Activated CD8-positive, alpha-beta memory T cell treated with anti-CD3 and anti-CD28 coated beads for 1 hour (primary cell): ENCODE measurements at places on chromosomes 11 and 22.

DNA sequence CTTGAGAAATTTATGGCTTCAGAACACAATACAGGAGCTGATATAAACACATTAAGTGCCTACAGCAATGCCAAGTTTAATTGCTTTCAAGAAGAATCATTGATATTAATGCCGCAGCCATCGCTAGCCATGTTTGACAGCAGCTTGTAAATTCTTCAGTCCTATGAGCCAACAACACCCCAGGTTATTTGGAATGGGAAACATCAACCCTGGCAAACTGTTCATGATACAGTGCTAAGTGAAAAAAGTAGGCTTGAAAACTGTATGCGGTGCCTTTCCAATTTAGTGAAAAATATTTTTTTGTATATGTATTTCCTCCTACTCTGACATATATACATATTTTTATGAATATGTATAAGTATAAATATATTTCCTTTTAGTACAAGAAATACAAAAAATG lies 142.6 kb downstream of the CSNK2A3 start:
- no peak for DNase-seq

GRCh38 chr22:32219026-32219425 lies 14.2 kb upstream of the RFPL2 start:
- no peak for DNase-seq

- no peak for DNase-seq
These were observed 6.1 kb upstream of the ANO1 start for GRCh38 chr11:70071996-70072395.

- DNase-seq: no peak
These were observed 58.7 kb upstream of the SLN start for GRCh38 chr11:107770551-107770951.

DNA sequence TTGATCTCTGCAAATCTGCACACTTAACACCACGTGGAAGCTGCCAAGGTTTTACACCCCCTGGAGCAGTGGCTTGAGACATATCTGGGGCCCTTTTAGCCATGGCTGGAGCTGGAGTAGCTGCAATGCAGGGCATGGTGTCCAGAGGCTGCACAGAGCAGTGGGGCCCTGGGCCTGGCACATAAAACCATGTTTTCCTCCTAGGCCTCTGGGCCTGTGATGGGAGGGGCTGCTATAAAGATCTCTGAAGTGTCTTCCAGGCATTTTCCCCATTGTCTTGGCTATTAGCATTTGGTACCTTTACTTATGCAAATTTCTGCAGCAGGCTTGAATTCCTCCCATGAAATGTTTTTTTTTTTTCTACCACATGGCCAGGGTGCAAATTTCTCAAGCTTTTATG lies 33.2 kb downstream of the CALCA start:
- DNase-seq: no peak

- no peak for DNase-seq
These were observed 169.3 kb upstream of the BLID start for GRCh38 chr11:122285070-122285988.

DNA sequence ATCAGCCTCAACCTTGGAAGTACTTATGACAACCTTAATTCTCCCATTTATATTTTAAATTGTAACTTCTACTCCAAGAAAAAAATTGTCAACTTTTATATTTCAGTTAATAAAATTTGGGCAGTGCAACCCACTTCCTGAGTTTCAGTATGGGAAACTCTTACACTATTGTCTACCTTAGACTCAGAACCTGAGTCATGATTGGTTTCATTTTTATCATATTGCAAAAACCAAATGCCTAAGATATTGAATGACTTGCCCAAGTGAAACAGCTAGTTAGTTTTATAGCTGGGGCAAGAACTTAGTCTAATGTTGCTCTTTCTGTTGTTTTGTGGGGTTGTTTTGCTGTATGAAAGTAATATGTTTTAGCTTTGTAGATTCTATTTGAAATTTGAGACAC lies 334.0 kb upstream of the ARHGAP42 start:
- no peak for DNase-seq

GRCh38 chr11:62463121-62463542 lies 44.3 kb downstream of the SCGB1A1 start:
- DNase-seq: no peak

- no peak for DNase-seq
These were observed 16.2 kb upstream of the NNMT start for GRCh38 chr11:114279792-114280546.

DNA sequence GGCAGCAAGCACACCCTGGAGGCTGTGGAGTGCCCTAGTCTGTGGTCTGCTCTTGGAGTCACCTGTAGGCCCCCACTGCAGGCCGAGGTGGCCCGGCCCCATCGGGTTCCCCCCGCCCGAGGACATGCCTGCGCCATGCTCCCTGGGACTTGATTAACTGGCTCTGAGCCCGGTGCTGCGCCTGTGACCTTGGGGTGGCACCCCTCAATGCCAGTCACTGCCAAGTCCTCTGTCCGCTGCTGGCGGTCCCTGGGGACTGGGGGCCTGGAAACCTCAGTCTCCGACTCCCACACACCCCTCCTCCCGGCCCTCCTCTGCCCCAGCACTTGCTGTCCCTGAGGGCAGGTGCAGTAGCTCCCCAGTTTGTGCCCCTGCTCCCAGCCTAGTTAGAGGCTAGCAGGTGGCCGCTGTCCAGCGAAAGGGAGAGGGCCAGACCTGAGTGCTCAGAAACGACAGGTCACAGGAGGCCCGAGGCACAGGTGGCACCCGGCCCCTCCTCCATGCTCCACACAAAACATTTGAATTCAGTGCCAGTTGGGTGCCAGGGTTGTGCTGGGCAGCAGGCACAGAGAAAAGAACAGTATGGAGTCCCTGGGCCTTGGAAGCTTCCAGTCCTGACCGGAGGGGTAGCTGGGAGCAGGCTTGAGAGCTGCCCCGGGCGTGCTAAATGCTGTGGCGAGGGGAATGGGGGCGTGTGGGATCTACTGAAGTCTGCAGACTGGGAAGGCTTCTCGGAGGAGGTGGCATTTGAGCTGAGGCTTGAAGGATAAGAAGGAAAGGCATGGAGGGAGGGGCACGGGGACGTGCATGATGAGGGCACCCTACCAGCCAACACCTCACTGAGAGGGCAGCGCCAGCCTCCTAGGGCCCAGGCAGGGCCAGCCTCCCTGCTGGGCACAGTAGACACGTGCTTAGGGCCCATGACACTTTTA lies 16.4 kb upstream of the FLRT1 start:
- no peak for DNase-seq

- DNase-seq: no peak
These were observed 44.4 kb downstream of the FAT3 start for GRCh38 chr11:92269021-92269420.

- no peak for DNase-seq
These were observed 55.1 kb downstream of the ARHGEF12 start for GRCh38 chr11:120391292-120391691.

DNA sequence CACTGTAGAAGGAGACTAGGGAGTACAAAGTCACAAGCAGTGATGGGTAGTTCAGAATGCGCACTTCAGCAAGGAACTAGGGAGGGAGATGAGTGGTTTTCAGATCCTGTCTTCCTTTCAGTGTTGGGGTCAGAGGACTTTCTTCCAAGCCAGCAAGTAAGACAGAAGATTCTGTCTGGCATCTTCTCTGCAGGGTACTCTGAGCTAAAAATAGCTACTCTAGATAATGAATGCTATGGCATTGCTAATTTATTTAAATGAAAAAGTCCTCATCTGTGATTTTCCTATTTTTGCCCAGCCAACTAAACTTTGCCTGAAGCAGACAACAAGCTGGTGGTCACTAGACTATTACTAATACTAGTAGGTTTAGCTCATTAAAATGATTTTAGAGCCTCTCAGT lies 18.3 kb upstream of the ARL14EP start:
- no peak for DNase-seq

DNA sequence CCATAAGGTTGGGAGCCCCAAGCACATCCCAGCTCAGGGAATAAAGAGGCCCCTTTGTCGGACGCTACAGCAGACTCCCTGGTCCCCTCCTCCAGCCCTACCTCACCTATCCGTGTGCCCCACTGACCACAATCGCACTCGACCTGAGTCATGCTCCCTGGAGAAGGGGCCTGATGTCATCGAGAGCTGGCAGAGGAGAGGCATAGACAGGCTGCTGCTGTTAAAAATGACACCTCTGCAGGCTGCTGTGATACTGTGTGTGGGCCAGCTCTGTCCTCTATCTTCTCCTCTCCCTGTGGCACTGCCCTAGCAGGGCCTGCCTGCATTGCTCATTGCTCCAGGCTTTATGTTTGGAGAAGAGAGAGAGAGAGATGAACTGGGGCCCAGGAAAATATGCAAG lies 123.4 kb upstream of the SYT13 start:
- no peak for DNase-seq

DNA sequence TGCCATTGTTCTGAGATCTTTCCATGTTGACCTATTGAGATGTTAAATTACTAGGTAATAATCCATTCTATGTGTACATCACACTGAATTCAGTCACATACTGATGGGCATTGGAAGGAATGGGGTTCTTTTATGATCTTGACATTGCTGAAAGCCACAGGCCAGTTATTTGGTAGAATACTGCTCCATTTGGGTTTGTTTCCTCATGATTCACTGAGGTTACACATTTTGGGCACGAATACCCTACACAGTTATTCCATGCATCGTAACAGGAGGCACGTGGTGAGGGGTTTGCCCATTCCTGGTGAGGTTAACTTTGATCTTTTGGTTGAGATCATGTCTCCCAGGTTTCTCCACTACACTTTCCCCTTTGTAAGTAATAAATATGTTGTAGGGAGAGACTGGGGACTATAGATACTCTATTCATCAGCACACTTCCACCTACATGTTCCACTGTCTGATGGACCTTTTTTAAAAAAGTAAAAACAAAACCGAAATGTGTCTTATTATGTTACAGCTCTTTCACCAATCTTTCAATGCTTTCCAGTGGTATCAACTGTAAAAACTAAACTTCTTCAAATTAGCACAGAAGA lies 12.0 kb upstream of the FOLR1 start:
- no peak for DNase-seq

- DNase-seq: no peak
These were observed 12.7 kb upstream of the RTN4R start for GRCh38 chr22:20280866-20281265.

DNA sequence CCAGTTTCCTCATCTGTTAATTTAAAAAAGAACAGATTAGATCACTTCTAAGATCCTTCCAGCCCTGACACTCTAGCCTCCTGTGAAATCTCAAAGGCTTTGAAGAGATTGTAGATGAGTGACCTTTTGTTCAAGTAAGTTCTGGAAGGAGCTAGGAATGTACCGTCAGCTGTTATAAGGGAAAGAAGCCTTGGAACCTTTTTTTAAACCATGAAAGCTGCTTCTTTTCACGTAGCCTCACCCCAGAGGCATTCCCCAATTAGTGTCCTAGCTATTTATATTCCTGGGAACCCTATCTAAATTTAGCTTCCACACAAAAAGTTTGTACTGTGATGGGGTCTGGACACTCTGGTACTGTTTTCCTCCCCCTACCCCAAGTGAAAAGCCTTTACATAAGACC lies 35.8 kb upstream of the SLN start:
- no peak for DNase-seq

DNA sequence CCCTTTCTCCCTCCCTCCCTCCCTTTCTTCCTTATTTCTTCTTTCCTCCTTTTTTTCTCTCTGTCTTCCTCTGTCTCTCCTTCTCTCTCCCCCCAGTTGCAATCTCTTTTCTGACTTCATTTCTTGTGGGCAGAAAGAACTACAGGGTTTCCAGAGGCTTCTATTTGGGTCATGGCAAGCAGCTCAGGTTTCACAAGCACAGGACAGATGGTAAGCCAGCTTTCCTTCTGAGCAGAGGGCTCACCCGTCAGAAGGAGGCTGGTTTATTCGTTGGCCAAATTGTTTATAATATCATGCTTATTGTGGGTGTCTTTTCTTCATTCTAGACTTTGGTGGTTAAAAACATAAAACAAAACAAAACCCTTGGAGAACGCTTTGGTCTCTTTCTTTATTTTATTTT lies 58.9 kb upstream of the CLMP start:
- DNase-seq: no peak

DNA sequence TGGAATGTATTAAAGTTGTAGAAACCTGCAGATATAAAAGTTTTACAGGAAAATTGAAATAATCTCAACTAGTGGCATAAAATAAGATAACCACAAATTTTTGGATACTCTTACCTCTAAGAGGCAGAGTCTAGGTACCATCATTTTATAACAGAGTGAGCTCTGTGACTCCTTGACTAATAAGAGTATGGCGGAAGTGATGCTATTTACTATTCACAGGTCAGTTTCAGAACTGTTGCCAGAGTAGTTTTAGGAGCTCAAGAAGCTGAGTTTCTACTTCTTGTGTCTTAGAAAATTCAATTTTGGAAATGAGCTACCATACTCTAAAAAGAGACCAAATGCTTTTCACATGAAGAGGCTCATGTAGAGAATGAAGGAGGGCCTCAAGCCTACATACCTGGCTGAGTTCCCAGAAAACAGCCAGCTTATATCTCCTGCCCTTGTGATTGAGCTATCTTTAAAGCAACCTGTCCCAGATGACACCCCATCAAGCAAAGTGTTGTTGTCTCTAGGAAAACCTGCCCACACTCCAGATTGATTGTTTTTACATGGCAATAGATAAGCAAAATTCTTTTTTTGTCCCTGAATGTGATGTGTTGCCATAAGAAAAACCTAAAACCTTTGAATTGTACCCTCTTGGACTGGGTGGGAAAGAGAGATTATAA lies 712.8 kb upstream of the CNTN5 start:
- no peak for DNase-seq

- DNase-seq: peak; percentile 66
These were observed 2.3 kb downstream of the PRR33 start for GRCh38 chr11:1889224-1889930.

DNA sequence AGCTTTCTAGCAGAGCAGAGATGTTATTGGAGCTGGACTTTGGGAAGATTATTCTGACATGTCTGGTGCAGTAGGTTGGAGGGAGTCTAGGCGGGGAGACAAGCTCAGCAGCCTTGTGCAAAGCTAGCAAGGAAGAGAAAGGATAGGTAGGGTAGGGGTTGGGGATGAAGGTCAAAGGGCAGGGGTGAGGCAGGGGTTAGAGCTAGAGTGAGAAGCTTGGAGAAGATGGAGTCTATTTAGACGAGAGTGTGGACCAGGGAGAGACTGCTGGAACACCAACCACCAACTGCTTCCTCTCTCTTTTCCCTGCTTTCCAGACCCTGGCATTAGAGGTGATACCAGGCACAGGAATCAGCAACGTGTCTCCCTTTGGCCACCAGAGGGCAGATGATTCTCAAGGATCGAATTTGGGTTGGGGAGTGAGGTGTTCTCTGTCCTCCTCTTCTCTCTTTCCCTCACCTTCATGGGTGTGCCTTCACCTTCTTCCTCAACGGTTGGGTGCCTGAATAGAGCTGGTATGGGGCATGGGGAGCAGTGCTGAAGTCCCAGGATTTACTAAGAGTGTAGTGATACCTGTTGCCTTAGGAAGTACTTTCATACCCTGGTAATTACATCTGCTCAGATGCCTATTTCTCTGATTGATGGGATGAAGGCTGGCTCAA lies 1.8 kb upstream of the MARK2 start:
- peak; percentile 45 for DNase-seq
